ENCODE measurements at places on chromosomes 11 and 22. TPM values are rescaled to one million over a fixed set of nuclear protein-coding genes. Genes with fewer than 3 reads are reported as not detected.
A peak's percentile ranks its signal among the peaks of the same experiment; 100 is the strongest.

GRCh38 chr11:20207781-20208621 is 47.7 kb upstream of the DBX1 start:
- DNase-seq: no peak
- no peaks in the 10 kb centered on the region for H3K4me1 ChIP-seq
- H3K36me3 ChIP-seq: no peaks in the 10 kb centered on the region
- no peak overlapping the region for H3K4me3 ChIP-seq
- H3K27ac ChIP-seq: no peak overlapping the region

GRCh38 chr11:12565406-12565805 is 108.8 kb upstream of the TEAD1 start:
- no peaks in the 10 kb centered on the region for H3K27me3 ChIP-seq
- no peak for DNase-seq
- no peak overlapping the region for H3K4me3 ChIP-seq
- no peaks in the 10 kb centered on the region for H3K36me3 ChIP-seq

DNA sequence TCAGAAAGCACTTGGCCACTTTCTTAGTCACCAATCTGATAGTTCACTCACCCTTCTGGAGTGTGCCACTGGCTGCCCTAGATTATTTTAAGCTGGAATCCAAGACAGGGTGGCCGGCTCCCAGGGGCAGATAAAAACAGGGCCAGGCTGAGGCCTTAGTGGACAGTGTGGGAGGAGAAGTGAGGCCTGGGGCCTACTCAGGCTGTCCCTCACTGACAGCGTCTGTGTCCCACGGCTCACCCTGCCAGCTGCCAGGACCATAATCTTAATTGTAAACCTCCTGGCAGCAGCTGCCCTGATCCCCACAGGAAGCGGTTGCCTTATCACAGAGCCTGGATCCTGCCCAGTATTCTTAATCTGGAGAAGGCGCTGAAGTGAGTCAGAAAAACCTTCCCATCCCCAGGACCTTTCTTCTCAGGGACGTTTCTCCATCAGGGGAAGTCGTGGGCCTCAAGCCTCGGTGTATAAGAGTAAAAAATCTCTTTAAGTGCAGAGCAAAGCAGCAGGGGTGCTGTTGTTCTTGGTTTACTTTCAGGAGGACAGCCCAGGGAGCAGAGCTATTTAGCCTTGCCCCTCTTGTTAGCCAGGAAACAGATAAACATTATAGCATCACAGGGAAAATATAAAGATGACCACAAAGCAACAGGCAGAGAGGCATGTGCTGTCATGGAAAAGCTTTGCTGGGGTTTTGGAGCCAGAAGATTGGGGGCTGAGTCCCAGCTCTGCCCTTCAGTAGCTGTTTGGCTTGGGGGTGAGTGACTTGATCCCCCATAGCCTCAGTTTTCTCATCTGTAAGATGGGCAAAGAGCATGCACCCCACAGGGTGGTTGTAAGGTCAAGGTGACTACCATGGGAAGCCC is 39.6 kb downstream of the TSPAN18 start:
- peak; percentile 94 for DNase-seq
- no peaks in the 10 kb centered on the region for H3K36me3 ChIP-seq
- no peak overlapping the region for H3K4me3 ChIP-seq
- no peaks in the 10 kb centered on the region for H3K27me3 ChIP-seq
- H3K27ac ChIP-seq: peak overlapping the region; percentile 28

GRCh38 chr11:84381666-84382065 is 1095.5 kb upstream of the CCDC90B start:
- H3K27ac ChIP-seq: no peak overlapping the region
- H3K4me1 ChIP-seq: no peaks in the 10 kb centered on the region
- no peak for DNase-seq
- no peaks in the 10 kb centered on the region for H3K27me3 ChIP-seq
- H3K36me3 ChIP-seq: no peaks in the 10 kb centered on the region
- H3K4me3 ChIP-seq: no peak overlapping the region

DNA sequence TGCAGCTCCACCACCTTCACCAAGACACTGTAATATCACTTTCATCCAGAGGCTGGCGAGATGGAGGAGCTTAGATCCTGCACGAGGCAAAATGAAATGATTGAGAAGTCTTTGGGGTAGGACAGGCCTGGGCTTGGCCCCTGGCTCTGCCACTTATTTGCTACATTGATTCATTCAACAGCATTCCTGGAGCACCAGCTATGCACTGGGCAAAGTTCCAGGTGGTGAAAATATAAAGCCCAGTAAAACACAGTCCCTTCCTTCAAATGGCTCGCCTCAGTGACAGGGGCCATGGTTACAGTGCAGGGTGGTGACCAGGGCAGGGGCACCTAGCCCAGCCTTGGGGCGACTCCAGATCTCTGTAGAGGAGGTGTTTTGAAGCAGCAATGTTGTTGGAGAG is 19.7 kb downstream of the ALX4 start:
- H3K27me3 ChIP-seq: no peaks in the 10 kb centered on the region
- H3K36me3 ChIP-seq: peaks cover 9% of the 10 kb centered on the region
- no peak overlapping the region for H3K4me3 ChIP-seq
- no peak for DNase-seq

DNA sequence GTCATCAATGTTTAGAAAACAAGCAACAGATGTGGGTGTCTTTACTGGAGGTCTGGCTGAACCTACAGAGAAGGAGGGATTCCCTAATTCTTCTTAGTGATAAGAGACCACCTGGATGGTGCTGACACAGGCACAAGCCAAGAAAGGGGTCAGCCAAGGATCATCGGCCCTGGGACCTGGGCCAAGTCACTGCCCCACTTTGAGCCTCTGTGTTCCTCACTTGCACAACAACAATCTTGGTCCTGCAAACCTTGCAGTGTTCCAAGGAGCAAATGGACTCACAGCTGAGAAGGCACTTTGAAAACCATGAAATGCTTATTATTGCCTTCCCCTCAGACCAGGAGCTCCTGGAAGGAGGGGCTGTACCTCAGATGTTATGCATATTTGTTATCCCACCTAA is 7.0 kb upstream of the KCNE3 start:
- no peak for DNase-seq
- no peaks in the 10 kb centered on the region for H3K36me3 ChIP-seq
- H3K4me3 ChIP-seq: no peak overlapping the region
- H3K4me1 ChIP-seq: peaks cover 22% of the 10 kb centered on the region
- no peak overlapping the region for H3K27ac ChIP-seq

DNA sequence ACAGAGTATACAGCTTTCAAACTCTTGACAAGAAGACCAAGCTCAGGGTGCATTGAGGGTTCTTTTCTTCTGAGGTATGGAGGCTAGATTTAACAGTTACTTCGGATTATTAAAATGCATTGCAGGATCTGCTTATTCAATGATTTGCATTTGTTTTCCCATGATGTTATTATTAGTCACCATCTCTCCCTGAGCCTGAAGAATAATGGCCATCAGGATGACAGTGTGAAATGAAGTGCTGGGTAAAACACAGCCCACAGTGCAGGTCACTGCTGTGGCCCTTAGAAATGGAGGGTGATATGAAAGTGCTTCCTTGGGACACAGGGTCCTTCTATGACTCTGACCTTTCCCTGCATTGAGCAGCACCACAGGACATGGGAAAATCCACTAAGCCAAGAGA is 40.0 kb downstream of the TECTA start:
- peaks cover 5% of the 10 kb centered on the region for H3K27me3 ChIP-seq
- DNase-seq: no peak
- no peak overlapping the region for H3K4me3 ChIP-seq
- H3K36me3 ChIP-seq: no peaks in the 10 kb centered on the region
- no peak overlapping the region for H3K27ac ChIP-seq

DNA sequence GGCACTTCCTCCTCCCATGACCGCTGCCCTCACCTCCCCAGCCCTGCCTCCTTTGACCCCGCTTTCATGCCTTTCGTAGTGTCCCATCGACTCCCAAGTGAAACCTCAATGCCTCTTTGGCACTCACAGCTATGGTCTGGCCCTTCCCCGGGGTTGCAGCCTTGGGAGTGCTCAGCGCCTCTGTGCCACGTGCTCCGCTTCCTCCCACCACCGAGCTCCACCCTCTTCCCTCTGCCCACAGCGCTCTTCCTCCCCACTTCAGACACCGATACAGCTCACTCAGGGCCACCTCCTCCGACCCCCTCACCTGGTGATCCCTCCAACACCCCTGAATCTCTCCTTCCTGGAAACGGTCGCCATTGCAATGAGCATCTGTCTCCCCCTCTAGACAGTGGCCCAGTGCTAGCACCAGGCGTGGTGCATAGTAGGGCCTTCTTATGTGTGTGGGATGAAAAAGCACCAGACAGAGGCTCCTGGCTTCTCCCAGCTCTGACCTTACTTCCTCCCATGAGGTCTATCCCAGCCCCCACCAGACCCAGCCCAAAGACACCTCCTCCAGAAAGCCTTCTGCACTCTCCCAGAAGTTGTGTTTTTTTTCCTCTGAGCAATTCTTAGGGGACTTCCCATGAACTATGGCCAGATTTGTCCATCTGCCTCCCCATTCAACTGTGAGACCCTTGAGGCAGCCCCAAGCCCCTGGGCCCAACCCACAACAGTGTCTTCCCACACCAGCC is 16.4 kb upstream of the SCGB1A1 start:
- H3K27ac ChIP-seq: no peak overlapping the region
- DNase-seq: no peak
- no peaks in the 10 kb centered on the region for H3K36me3 ChIP-seq

- DNase-seq: no peak
- H3K27me3 ChIP-seq: no peaks in the 10 kb centered on the region
- no peaks in the 10 kb centered on the region for H3K36me3 ChIP-seq
- H3K27ac ChIP-seq: no peak overlapping the region
- H3K4me3 ChIP-seq: no peak overlapping the region
Observed at GRCh38 chr22:35686298-35686697, 31.4 kb upstream of the APOL5 start.

GRCh38 chr22:22167791-22168189 is 76.8 kb upstream of the VPREB1 start:
- no peaks in the 10 kb centered on the region for H3K27me3 ChIP-seq
- no peaks in the 10 kb centered on the region for H3K36me3 ChIP-seq
- peak overlapping the region; percentile 33 for H3K4me3 ChIP-seq
- DNase-seq: no peak
- H3K27ac ChIP-seq: no peak overlapping the region

- H3K27me3 ChIP-seq: no peaks in the 10 kb centered on the region
- H3K36me3 ChIP-seq: no peaks in the 10 kb centered on the region
- DNase-seq: no peak
- no peaks in the 10 kb centered on the region for H3K4me1 ChIP-seq
Observed at GRCh38 chr22:22999523-22999922, 70.8 kb upstream of the GNAZ start.

GRCh38 chr22:26612652-26613051 is 5.2 kb downstream of the CRYBB1 start:
- no peak overlapping the region for H3K27ac ChIP-seq
- no peaks in the 10 kb centered on the region for H3K27me3 ChIP-seq
- H3K4me1 ChIP-seq: no peaks in the 10 kb centered on the region
- H3K36me3 ChIP-seq: no peaks in the 10 kb centered on the region

DNA sequence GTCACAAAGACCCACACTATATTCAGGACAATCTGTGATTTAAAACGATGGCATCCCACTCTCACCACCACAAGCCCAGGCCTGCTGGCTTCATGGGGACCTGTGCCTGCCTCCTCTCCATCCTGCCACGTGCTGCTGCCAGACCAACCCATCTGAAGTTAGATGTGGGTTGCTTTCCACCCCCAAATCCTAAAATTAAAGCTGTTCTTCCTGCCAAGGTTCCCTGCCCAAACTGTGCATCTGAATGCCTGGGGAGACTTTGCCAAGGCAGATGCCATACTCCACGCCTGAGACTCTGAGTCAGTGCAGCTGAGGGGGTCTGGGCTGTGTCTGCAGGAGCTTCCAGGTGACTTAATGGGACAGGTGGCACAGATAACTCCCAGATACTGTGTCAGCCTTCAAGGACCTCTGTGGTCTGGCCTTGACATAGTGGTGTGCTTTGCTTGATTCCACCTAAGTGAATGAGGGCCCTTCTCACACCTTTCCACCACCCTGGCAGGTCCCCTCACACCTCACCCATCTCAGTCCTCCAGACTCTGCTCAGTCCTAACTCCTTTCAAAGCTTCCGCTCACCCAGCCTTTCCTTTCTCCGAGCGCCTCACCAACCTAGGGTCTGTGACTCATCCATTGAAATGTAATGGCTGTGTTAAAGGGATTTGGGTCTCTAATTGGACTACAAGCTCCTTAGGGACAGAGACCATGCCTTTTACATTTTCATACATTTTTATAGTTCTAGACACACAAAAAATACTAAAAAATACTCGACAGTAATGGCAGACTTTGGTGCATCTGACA is 18.6 kb downstream of the ADAMTS8 start:
- H3K4me3 ChIP-seq: no peak overlapping the region
- peaks cover 5% of the 10 kb centered on the region for H3K27me3 ChIP-seq
- peak; percentile 70 for DNase-seq
- H3K27ac ChIP-seq: no peak overlapping the region

- no peaks in the 10 kb centered on the region for H3K27me3 ChIP-seq
- no peaks in the 10 kb centered on the region for H3K36me3 ChIP-seq
- peaks cover 25% of the 10 kb centered on the region for H3K4me1 ChIP-seq
Observed at GRCh38 chr11:123122341-123122740, 60.4 kb upstream of the HSPA8 start.

DNA sequence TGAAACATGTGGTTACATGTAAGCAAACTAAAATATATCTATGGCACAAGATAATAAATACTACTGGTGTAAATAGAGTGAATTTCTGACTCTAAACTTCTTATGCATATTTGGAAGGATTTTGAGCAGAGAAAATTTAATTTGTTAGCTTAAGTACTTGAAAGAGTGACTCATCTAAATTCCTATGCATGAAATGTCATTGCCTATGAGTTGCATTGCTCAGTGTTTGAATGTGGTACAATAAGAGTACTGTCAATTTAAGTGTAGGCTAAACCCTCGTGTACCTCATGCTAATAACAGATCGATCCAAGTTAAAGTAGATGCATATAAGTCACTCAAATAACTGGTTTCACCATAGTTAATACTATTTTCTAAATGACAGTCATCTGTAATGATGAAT is 5.3 kb upstream of the CARD18 start:
- no peak overlapping the region for H3K27ac ChIP-seq
- peak; percentile 75 for DNase-seq
- peaks cover 9% of the 10 kb centered on the region for H3K4me1 ChIP-seq
- H3K27me3 ChIP-seq: no peaks in the 10 kb centered on the region
- H3K4me3 ChIP-seq: no peak overlapping the region

GRCh38 chr11:115222218-115222862 is 281.9 kb downstream of the CADM1 start:
- no peak overlapping the region for H3K27ac ChIP-seq
- H3K36me3 ChIP-seq: no peaks in the 10 kb centered on the region
- H3K27me3 ChIP-seq: no peaks in the 10 kb centered on the region
- H3K4me1 ChIP-seq: no peaks in the 10 kb centered on the region

PARVG gene
- total RNA-seq: 14.7 TPM

MS4A12 gene
- total RNA-seq: not detected

SCUBE2 gene
- total RNA-seq: 1.1 TPM

TRIM49 gene
- total RNA-seq: not detected

All from A673 (cell line).